RPMI7951 (cell line): ENCODE measurements at places on chromosomes 4 and X.
A peak's percentile ranks its signal among the peaks of the same experiment; 100 is the strongest.

GRCh38 chrX:18676470-18676869, 4.6 kb upstream of the RS1 start:
- DNase-seq = peak; percentile 18

- DNase-seq = no peak
Observed at GRCh38 chrX:10831716-10832502, 211.5 kb upstream of the MID1 start.

DNA sequence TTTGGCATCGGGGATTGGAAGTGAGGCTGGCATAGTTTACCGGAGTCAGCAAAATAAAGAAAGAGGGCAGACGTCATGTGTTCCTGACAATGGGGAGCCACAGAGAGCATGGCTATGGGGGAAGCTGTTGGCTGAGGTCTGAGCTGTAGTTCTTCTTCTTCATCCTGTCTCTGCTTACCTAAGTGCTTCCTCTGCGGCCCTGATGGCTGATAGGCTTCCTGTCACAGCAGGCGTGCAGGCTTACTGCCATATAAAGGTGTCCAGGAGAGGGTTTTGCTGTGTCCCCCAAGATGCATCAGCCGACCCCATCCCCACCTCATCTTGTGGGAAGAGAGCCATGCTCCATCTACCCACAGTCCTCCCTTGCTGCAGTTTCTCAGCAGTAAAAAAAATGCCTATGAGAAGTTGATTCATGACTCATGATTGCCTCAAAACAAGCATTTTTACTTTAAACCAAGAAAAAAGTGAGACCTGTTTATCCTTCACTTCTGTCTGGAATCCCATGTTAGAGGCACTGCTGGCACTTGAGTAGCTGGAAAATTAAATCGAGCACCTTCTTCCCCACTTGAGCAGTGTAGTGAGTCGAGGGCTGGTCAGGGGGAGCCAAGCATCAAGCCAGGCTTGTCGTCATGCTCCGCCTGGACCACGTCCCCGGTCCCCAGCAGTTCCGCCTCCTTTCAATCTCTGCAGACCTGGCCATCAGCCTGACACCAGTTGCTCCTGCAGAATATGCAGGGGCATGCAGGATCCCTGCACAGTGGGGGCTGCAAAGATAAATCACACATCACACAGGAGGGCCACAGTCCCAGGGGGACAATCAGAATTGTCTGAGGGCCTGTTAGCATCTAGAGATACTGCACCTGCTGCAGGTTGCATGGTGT, 237.8 kb downstream of the EVC2 start:
- DNase-seq = no peak

DNA sequence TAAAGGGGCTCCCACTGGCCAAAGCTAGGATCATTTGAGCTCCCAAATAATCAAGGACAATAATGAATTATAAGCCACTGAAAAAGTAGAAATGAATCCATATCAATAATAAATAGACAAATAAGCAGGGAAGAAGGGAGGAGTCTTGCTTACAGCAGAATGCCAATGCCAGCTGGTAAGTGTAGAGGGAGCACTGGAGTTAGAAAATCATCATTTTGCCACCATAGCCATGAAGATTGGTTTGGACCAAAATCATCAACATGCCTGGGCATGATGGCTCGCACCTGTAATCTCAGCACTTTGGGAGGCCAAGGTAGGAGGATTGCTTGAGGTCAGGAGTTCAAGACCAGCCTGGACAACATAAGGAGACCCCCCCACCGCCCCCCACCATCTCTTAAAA, 20.4 kb upstream of the SH3KBP1 start:
- no peak for DNase-seq

DNA sequence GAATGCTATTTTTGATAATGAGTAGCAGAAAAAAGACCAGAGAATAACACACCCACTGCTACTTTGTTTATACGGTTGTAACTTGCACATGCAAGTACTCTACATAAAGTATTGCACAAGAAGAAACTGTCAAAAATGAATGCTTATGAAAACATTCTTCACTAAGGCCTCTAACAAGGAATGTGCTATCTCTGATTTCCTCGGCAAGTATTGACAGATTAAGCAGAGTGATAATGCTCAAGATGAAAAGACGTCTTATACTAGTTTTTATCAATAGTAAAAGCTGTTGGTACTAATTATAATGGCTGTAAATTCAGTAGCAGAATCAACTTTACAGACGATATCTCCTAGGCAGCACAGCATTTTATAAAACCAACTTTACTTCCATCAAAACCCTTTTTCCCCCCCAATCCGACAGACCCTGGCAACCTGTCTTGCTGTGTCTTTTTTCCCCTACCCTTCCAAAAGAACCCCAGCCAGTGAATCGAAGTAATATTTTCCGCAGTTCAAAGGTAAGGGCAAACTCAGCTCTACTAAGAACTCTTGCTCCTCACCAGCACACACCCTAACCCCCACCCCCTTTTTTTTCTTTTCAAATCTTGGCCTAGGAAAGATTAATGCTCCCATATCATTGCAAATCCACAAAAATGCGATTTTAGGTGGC, 1.5 kb downstream of the FRYL start:
- DNase-seq = no peak

GRCh38 chr4:80393246-80393969, 57.9 kb downstream of the CFAP299 start:
- DNase-seq = peak; percentile 29

DNA sequence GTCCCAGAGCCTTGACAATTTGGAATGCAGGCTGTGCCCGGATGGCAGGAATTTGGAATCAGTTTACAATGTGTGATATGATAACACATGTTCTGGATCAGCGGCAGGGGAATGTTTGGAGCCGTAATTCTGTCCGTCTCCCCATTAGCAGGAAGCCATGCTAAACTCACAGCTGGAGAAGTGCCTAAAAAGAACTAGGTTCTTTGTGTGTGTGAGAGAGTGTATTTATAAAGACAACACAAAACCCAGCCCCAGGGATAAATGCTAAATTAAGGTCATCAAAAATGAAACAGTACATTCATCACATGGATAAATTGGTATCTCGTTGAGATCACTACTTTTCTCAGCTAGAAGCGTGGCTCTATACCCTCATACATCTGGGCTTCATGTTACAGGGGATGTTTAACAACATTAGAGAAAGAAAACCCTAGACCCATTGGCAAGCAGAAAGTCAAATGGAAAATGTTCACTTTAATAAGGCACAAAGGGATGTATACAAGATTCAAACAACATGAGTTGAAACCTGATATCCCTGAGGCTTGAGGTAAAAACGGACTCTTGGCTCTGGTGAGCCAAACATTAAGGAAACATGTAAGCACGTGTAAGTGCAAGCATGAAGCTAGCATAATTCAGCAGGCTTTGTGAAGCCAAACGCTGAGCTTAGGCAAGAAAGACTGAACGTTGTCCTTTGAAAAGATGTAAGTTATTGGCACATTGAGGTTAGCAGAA, 18.0 kb upstream of the TMEM131L start:
- peak; percentile 44 for DNase-seq

- no peak for DNase-seq
Observed at GRCh38 chrX:33178690-33179089, 32.7 kb downstream of the DMD start.

- no peak for DNase-seq
Observed at GRCh38 chrX:150160656-150161055, 202.5 kb upstream of the MAMLD1 start.

- no peak for DNase-seq
Observed at GRCh38 chr4:38976308-38976707, 55.9 kb downstream of the TMEM156 start.

GRCh38 chr4:92047209-92047875, 256.4 kb upstream of the GRID2 start:
- DNase-seq = no peak

- DNase-seq = no peak
Observed at GRCh38 chr4:69147334-69147733, 51.1 kb downstream of the UGT2B7 start.

DNA sequence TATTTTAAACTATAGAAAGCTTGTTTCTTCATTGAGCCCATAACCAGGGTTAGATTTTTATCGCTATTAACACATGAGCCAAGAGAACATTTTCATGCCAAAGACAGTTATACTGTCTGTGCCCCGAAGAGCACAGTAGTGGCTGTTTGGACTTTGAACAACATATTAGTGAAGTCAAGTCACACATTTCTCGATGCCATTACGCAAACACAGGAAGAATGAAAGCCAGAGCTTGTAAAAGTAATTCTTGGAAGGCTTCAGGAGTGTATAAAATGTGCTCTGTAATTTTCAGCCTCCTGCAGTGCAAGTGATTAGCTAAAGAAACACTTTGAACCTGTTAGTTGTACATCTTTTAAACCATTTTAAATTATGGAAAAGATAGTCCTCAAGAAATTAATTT, 590.7 kb upstream of the PITX2 start:
- DNase-seq = no peak

DNA sequence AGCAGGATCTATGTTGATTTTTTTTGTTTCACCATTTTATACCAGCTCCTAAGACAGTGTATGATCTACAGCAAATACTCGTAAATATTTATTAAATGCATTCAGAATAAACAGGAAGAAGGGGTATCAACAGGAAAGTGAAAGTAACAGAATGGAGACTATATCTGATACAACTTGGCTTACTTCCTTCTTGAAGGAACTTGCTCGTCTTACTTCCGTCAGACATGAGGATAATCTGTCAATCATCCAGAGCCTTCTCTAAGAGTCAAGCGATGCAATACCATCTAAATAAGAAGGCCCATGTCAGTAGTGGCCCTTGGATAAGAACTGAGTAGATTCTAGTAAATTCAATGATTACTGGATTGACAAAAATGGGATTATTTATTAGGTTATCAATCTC, 84.2 kb downstream of the CAMK2D start:
- DNase-seq = no peak

- no peak for DNase-seq
Observed at GRCh38 chr4:14744346-14744745, 257.9 kb upstream of the CPEB2 start.

GRCh38 chrX:437661-438390, 51.1 kb upstream of the PPP2R3B start:
- DNase-seq = no peak

- DNase-seq = no peak
Observed at GRCh38 chrX:11589641-11590040, 76.1 kb downstream of the ARHGAP6 start.

DNA sequence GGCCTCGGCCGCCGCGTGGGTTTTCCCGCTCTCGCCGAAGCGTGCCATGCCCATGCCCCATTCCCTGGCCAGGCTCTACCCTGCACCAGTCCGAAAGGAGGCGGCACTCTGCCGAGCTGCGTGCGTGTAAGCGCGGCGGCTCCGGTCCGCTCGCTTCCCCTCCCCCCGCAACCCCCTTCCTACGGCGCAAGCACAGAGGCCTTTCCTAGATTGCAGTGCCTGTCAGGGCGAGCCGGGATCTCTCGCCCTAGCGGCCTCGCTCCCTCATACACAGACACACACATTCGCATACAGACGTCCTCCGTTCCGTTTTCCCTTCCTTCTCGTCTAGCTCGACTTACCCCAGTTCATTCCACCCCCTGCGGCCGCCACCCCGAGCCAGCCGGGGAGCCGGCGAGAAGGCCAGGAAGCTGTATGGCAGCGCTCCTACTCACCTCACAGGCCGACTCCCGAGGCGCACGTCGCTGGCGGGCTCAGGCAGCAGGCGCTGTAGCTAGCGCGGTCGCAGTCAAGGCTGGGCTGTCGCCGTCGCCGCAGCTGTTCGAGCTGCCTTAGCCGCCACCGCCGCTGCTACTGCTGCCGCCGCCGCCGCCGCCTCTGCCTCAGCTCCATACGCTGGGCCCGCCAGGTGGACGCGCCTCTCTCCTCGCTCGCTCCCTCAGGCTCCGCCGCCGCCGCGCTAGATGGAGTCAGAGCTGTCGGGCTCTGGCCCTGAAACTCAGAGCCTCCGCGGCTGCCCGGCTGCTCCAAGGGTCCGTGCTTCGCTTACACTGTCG, 615 bp downstream of the NEXMIF start:
- peak; percentile 1 for DNase-seq

DNA sequence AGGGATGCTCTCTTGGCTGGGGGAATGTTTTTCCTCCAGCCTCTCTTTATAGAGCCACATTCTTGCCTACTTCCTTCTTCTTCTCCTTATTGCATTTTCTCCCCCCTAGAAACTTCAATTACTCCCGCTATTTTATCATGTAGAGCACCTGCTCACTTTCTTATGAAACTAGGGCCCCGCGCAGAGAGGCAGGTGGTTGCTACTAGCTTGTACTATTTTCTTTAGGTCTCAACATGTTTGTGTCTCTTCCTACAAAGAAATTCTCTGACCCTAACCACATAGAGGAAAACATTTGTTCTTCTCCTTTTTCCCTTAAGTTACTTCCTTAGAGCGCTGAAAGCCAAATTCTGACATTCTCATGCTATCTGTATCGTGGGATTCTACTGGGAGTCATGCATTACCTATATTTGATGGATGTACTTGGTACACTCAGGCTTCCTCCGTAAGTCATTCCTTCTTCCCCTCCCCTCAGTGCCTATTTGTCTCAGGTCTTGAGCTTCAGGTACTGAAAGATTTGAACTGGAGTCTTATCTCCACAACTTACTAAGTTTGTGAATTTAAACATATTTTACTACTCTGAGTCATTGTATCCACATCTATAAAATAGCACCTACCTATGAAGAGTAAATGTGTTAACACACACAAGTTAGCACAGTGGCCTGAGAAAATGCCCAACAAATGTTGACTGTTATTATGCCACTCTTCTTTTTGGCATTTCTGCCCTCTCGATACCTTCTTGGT, 159.1 kb upstream of the LEF1 start:
- no peak for DNase-seq

- DNase-seq = no peak
Observed at GRCh38 chr4:146178126-146178525, 2.6 kb downstream of the LSM6 start.

DNA sequence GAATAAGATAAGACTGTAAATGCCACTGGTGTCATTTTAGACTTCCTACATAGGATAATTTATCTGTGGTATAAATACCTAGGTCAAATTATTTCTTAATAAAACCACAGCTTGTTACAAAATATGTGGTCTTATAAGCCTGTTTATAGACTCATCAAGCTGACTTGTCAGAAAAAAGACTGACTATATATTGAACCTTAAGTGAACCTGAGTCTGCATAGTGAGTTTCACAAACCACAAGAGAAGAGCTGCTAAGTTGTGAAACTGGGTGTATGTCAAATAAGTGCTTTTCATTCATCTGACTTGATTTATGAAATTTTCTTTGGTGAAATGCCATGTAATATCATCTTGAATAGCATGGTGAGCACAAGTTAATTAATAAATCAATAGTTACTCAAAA, 48.4 kb upstream of the TMPRSS11A start:
- DNase-seq = no peak

DNA sequence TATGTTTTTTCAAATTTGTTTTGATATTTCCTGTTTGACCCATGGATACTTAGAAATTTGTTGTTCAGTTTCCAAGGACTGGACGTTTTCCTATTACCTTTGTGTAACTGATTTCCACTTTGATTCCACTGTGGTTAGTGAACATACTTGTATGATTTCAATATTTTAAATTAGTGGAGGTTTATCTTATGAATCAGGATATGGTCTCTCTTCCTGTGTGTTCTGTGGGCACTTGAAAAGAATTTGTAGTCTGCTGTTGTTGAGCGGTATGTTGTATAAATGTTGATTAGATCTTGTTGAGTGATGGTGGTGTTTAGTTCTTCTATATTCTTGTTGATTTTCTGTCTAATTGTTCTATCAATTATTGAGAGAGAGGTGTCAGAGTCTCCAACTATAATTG, 21.2 kb upstream of the LAMTOR3 start:
- no peak for DNase-seq
